Hematopoietic multipotent progenitor cell treated with erythropoietin and hydrocortisone succinate and interleukin-3 and kit ligand, for 8 days (in vitro differentiated cells): ENCODE measurements at places on chromosomes 7 and 10.

DNA sequence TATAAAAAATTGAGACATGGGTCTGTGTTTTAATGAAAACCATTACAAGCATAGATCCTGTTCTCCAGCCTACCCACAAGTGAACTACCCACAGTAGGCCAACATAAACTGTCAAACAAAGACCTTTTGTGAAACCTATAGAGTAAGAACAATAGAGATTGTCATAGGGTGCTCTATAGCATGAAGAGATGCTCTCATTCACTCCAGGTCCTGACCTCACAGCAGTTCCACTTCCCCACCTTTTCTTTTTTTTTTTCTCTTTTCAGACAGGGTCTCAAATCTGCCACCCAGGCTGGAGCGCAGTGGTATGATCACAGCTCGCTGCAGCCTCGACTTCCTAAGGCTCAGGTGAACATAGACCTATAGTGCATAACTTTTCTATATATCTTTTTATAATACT is 72.3 kb downstream of the CPEB3 start:
- no peak for DNase-seq

DNA sequence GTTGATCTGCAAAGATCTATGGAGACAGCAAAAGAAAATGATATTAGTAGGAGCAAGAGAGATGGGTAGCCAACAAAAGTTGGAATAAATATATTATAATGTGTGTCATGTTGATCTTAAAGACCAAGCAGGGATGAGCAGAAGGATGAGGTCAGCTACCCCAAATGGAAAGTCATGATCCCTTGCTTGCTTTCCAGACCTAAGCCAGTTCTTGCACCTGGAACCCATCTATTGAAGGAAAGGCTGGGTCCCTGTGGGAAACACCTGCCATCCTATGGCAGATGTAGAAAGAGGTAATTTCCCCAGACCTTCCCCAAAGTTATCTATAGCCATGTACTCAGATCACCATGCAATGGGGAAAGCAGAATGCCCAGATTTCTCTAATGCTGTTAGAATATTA is 52.5 kb downstream of the LYZL2 start:
- no peak for DNase-seq

- no peak for DNase-seq
Measured at GRCh38 chr7:55307123-55307916, 57.8 kb upstream of the LANCL2 start.

DNA sequence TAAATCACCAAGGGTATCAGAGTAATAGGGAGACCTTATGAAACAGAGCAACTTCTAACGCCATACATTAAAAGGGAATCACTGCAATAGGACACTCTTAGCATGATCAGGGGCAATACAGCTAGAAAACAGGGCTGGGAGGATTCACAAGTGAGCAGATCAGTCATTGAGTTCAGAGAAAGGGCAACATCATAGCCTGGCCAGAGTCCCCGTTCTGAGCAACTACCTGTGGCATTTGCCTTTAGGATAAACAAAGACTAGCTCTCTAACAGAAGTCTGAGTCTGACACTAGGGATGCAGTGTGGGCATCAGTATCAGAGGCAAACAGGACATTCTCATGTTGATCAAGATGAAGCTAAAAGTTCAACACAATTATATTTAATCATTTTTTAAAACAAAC is 297.9 kb downstream of the DGKB start:
- no peak for DNase-seq

- DNase-seq: no peak
Measured at GRCh38 chr7:153835712-153836265, 216.4 kb upstream of the DPP6 start.

GRCh38 chr10:70915806-70916205 is 27.4 kb upstream of the PCBD1 start:
- no peak for DNase-seq

DNA sequence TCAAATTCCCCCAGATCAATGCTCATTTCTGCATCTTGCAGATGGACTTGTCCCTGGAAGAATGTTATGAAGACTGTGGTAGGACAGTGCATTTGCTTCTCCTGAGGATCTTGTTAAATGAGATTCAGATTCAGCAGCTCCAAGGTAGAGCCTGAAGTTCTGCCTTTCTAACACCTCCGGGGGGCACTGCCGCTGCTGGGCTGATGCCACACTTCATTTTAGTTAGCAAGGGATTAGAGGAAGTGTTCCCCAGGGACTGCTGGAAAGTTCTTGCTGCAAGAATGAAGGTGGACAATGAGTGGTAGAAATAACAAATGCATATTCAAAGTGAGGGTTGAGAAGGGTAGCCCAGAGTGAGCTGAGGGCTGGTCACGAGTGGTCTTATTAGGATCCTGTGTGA is 434.3 kb upstream of the AKR1E2 start:
- DNase-seq: no peak

DNA sequence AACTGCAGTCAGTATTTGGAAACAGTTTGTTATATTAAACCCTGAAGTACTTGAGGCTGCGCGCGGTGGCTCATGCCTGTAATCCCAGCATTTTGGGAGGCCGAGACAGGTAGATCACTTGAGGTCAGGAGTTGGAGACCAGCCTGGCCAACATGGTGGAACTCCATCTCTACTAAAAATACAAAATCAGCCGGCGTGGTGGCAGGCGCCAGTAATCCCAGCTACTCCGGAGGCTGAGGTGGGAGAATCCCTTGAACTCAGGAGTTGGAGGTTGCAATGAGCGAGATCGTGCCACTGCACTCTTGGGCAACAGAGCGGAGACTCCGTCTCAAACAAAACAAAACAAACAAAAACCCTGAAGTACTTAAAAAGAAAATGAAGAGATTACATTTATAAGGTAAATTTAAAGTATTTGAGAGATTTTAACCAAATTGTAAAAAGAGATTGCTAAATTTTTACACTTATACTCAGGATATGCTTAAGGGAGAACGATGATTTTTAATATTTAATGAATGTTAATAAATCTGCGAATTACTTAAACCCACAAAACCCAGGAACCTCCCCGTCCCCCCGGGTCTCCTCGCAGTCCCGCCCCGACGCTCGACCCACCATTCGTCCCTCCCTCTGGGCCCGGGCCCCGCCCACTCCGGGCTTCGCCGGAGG is 425 bp upstream of the MTG1 start:
- peak; percentile 14 for DNase-seq

GRCh38 chr10:19931894-19932590 is 115.8 kb downstream of the PLXDC2 start:
- DNase-seq: peak; percentile 14

GRCh38 chr10:31319602-31320549 is 860 bp downstream of the ZEB1 start:
- DNase-seq: peak; percentile 10

- no peak for DNase-seq
Measured at GRCh38 chr10:71864911-71865361, 13.9 kb upstream of the PSAP start.

GRCh38 chr7:15963206-15963605 is 276.7 kb upstream of the MEOX2 start:
- no peak for DNase-seq

DNA sequence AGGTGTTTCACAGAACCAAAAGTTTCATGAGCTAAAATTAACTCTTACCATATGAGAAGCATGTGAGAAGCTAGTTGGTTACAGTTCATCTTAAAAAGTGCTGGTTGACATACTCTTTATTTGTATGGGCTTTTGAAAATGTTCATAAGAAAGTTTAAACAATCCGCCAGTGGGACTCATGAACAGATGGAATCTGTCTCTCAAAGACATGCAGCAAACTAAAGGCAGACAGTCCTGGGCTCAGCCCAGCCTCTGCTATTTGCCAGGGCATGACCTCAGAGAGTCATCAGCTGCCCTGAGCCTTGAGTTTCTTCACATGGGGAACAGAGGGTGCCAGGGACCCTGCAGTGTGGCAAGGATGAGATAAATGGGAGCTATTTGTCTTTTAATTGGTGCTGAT is 3.2 kb downstream of the PYROXD2 start:
- DNase-seq: no peak

- DNase-seq: no peak
Measured at GRCh38 chr7:17680026-17680425, 260.3 kb downstream of the SNX13 start.

DNA sequence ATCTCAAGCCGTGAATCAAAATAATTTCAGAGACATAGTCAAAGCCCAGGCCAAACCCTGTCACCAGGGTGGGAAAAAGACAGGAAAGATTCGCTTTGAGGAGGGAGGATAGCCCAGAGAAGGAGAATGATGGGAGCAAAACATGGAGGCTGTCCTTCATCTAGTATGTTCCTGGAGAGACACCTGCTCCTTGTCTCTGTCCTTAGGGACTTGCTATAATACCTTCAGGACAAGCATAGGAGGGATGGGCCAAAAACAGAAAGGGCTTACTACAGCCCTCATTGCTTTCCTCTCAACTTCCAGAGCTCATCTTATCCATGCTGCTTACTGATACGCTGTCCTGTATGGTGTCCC is 593.7 kb downstream of the LRMDA start:
- no peak for DNase-seq

GRCh38 chr7:6128205-6128604 is 97.0 kb downstream of the ANKRD61 start:
- no peak for DNase-seq

DNA sequence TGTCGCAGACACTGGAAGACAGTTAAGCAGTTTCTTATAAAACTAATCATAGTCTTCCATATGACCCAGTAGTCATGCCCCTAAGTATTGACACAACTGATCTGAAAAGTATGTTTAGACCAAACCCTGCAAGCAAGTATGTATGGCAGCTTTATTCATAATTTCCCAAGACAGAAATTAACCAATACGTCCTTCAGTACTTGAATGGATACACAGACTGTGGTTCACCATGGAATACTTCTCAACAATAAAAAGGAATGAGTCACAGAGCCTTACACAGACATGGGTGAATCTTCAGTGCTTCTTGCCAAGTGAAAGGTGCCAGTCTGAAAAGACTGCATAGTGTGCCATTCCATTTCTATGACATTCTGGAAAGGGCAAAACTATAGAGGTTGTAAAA is 50.2 kb upstream of the AKR1E2 start:
- no peak for DNase-seq

- DNase-seq: no peak
Measured at GRCh38 chr10:127926455-127926854, 19.6 kb downstream of the PTPRE start.

DNA sequence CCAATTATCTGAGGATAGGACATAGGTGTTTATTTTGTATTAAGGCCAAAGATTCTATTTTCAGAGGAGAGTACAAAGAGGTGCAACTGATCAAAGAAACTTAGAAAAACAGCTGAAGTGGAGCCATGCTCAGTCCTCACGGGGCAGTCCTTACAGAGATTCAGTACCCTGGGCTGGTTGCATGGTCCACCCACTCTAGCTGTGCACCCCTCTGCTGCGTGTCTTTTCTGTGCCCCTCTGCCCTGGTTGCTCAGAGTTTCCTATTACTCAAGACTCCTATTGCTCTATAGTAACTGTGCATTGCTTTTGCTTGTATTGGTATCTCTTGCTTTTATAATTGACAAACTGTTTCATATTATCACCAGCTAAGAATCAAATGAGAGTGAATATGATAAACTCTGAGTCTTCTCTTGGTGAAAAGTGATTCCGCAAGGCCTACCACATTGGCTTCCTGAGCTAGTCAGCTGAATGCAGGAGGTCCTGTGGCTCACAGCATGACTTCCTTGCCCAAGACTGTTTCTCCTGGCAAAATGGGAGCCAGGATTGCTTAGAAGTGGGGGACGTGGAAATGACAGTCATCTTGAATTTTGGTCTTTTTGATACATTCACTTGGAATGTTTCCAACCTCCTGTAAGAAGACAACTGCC is 137.0 kb downstream of the GLCCI1 start:
- no peak for DNase-seq

DNA sequence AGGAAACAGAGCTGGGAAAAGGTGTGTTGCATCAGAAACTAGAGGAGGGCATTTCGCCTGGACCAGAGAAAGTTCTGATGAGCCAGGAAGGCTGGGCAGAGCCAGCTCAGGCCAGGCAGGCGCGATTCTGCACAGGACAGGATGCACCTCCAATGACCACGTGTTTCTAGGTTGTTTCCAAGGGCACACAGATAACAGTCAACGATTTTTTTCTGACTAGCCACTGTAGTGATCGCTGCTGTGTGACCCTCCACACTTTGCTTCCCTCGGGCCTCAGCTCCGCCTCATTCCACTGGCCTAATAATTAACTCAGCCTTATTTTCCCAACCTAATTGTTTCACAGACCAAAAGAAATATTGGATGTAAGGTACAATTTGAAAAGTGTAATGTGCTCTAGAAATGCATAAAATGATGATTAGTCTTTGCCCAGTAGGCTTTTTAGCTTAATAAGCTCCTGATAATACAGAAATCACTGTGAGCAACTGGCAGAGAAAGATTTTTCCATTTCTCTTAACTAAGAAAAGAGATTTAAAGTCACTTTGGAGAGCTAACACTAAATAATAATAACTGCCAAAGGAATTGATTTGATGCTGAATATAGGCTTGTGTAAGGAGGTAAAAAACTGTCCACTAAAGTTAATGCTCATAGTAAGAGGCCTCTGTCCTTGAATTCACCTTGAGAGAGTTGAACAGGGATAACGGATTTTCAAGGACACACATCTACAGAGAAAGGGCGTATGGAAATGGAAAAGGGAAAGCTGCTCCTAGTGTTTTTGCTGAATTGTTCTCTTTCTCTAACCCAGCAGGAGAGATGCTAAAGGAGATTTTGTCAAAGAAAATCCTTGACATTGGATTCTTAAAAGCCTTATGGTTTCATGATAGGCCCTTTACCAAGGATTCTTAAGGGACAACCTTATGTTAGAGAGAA is 291.0 kb upstream of the C7orf33 start:
- no peak for DNase-seq

DNA sequence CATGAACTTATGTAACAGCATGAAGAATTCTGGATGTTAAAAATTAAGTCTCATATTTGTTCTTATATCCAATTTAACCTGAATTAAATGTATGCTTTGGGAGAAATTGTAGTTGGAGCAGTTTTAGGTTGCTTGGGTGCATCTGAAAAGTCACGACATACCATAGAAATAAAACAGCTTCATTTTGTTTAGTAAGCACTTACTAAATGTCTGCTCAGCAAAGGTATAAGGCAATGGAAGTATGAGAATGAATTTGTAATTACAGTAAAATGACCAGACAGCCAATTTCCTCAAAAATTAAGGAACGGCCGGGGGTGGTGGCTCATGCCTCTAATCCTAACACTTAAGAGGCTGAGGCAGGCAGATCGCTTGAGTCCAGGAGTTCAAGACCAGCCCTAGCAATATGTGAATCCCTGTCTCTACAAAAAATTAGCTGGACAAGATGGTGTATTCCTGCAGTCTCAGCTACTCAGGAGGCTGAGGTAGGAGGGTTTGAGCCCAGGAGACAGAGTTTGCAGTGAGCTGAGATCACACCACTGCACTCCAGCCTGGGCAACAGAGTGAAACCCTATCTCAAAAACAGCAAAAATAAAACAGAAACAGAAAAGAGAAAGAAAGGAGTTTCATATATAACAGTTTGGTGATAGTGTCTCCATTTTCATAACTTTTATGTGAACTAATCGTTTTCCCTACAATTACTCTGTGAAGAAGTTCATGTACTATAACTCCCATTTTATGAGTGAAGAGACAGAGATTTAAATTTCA is 47.2 kb upstream of the KLF6 start:
- no peak for DNase-seq

DNA sequence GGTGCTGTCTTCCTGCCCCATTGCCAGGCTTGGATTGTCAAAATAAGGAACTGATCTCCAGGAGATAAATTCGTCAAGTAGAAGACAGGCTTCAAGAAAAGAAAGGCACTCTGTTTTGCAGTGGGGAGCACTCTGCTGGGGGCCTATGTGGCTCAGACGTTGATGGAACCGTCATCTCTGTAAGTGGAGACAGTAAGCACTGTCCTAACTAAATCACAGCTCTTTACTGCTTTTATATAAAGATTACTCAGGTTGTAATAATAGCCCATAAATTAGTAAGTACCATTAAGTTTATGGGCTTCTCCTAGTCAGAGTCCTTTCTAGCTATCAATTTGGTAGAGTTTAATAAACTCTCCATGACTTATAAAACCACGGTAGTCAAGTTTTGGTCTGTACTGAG is 249.9 kb downstream of the FRMD4A start:
- DNase-seq: no peak
